ENCODE measurements at places on chromosomes 6 and 20.

- no peak for DNase-seq
These were observed 33.9 kb downstream of the ZNF133 start for GRCh38 chr20:18321976-18322950.

DNA sequence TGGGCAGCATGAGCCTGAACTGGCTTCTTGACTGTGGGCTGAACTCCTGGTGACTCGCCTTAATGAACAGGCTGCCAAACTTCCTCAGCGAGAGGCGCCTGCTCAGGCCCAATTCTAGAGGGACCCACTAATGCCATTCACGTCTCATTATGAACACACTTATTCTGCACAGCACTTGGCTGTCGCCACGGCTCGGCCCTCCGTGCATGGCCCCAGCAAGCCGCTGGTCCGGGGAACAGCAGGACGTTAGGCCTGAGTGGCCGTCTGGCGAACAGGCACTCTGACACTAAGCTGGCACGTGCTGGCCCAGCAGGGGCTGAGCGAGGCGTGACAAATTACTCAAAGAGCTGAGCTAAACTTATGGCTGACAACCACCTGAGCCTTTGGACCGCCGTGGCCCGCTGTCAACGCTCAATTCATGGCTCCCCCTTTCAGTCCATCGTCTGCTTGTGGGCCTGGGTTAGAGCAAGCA is 45.9 kb downstream of the INSM1 start:
- DNase-seq, result no peak

GRCh38 chr6:49868951-49869529 is 2.7 kb upstream of the CRISP1 start:
- DNase-seq, result no peak

- no peak for DNase-seq
These were observed 51.0 kb downstream of the TXNDC5 start for GRCh38 chr6:7859591-7859990.

DNA sequence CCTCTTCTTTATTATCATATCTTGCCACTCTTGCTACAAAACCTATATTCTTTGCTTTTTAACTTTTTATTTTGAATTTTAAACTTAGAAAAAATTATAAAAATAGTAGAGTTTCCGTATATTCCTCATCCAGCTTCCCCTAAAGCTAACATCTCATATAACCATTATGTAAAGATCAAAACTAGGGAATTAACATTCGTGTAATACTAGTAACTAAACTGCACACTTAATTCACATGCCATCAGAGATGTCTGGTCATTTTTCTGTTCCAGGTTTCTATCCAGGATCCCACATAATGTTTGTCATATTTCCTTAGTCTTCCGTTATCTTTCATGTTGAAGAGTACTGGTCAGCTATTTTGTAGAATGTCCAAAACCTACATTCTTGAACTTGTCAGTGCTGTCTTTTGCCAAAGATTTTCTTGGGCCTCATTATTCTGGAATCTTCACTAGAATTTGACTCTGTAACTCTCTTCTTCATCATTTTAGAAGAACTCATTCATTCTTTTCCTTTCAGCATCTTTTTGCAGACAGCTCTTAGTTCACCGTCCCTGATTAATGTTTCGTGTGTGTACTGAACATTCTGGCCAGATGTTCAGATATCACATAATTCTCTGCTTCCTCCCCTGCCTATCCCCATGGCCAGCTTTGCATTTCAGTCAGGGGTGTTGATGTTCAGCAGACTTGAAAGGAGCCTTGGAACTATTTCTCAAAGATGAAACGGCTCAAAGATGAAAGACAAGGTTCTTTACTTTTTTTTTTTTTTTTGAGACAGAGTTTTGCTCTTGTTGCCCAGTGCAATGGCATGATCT is 9.4 kb downstream of the CTNNBL1 start:
- no peak for DNase-seq

DNA sequence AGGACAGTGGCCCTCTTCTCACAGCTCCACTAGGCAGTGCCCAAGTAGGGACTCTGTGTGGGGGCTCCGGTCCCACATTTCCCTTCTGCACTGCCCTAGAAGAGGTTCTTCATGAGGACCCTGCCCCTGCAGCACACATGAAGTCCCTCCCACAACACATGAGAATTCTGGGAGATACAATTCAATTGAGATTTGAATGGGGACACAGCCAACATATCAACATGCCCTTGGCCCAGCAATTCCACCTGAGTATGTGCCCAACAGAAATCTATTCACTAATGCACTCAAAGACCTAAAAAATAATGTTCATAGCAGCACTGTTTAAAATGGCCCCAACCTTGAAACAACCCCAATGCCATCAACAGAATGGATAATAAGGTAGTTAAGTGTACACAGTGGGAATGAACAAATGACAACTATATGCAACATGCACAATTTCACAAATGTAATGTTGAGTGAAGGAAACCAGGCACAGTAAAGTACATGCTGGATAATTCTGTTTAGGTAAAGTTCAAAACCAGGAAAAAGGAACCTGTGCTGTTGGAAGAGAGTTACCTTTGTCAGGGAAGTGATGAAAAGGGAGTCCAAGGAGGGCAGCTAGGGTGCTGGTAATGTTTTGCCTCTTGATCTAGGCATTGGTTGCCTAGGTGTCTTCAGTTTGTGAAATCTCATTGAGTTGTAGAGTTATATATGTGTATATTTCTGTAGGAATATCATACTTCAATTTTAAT is 16.1 kb downstream of the ISM1 start:
- DNase-seq, result no peak
